Skin of body (tissue), 3 donors: ENCODE measurements at places on chromosomes 12 and 14. TPM values are rescaled to one million over a fixed set of nuclear protein-coding genes. Genes with fewer than 3 reads are reported as not detected.

ETNK1 gene
- 61.2 TPM for total RNA-seq

- no peak for DNase-seq
Measured at GRCh38 chr12:3680919-3681594, 71.9 kb downstream of the CRACR2A start.

DNA sequence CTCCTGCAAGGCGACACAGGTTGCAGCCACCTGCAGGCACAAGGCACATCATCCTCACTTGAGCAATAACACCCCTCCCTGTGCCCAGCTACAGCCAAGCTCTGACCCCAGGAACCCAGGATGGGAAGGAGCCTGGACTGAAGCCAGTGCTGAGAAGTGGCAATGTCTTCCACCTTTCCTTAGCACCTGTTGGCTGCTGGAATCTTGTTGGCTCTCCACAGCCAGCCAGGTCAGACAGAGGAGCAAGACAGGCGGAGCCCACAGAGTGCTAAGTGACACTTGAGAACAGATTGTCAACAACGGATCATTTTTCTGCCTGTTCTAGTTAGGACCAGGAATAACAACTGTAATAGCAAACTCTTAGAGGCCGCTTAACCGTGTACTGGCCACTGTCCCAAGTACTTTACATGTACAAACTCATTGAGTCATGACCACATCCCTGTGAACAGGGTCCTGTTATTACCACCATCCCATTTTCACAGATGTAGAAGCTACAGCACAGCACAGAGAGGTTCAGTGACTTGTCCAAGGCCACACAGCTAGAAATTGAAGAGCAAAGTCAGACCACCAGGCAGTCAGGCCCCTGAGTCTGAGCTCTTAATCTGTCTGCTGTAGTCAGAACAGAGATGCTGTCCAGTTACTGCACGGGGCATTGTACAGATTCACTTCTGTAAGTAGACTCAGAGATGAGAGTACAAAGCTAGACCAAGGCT lies 45.6 kb downstream of the RNFT2 start:
- no peak for DNase-seq

DNA sequence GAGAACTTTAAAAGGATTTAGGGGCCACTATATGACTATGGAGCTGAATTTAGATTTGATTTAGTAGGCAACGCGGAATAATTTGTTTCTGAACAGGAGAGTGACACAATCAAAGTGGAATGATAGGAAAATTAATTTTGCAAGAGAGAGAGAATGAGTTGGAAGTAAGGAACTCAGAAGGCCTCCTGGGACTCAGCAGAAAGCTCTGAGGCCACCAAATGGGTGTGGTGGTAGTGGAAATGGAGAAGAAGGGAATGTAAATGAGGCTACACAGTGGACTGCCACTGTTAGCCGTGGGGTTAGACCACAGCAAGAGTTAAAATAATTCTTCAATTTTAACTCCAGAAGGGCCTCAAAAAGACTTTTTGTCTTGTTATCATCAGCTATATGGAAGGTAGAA lies 102.7 kb downstream of the LRRK2 start:
- DNase-seq: no peak

- DNase-seq: no peak
Measured at GRCh38 chr14:66085224-66085623, 400.9 kb upstream of the CCDC196 start.

DNA sequence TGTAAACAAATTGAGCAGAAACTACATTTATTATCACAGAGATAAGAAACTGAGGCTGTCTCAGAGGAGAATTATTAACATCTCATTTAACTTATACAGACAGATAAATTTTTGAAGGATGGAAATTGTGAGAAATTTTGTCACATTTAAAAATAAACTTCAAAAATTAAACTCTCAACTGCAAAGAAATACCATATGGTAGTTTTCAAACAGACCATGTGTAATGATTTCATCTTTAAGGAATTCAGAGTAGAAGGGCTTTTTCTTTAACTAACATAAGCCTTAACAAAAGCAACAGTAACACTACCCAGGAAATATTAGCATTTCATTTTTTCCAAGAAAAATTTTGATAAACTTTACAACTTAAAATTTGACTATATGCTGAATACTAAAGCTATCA lies 26.6 kb downstream of the NUP37 start:
- peak; percentile 26 for DNase-seq

PLCZ1 gene
- not detected for total RNA-seq

CCDC197 gene
- not detected for total RNA-seq

- DNase-seq: peak; percentile 7
Measured at GRCh38 chr12:106051853-106052531, 86.8 kb downstream of the NUAK1 start.

CMA1 gene
- total RNA-seq: 0.69 TPM

GRCh38 chr12:53579545-53579955 lies 46.6 kb downstream of the ATF7 start:
- no peak for DNase-seq

DNA sequence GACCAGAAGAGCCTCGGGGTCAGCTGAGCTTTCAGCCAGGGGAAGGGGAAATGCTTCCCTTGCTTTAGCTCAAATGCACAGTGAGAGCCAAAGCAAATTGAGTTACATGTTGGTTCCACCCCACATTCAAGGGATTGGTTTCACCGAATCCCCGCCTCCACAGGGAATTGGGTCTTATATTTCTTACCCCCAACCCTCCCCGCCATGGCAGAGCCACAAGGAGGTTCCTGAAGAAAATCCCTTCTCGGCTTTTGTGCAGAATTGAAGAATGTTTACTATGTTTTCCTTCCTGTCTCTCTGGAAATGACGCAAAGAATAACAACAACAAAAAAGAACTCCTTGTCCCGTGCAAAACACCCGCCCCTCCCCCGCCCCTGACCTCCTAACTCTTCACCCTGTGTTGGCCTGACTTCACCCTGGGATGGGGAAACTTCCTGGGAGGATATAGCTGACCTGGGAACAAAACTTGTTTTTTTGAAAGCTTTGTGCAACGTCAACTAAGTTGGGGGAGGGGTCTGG lies 21.9 kb upstream of the CIPC start:
- peak; percentile 40 for DNase-seq

DNA sequence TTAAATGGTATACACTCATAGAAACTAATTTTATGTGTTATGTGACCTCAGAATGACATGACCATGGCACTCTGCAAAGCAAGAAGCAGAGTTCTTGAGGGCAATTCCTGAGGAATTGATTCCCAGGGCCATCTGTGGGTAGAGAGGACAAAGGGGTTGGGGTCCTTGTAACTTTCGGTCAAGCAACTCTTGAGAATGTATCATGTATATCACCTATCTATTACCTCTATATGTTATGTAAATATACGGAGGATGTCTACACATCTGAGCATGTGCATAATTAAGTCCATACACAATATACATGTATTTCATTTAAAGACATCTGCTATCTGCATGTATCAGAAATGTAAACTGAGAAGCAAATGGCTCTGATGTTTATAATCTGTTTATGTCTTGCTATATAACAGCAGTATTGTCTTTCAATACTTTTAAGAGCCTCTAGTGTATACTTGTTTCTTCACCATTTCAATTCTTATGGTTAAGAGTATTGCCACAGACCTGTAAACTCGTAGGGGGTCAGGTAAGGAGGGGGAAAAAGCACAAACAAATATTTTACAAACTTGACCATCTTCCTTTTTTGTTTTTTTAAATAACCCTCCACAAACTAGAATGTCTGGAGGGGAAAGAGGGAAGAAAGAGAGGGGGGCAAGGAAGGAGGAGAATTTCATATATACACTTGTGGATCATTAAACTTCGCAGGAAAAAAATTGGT lies 4.5 kb downstream of the FOXA1 start:
- peak; percentile 13 for DNase-seq

GRCh38 chr14:70808416-70809224 lies 693 bp downstream of the MAP3K9 start:
- DNase-seq: no peak

DNA sequence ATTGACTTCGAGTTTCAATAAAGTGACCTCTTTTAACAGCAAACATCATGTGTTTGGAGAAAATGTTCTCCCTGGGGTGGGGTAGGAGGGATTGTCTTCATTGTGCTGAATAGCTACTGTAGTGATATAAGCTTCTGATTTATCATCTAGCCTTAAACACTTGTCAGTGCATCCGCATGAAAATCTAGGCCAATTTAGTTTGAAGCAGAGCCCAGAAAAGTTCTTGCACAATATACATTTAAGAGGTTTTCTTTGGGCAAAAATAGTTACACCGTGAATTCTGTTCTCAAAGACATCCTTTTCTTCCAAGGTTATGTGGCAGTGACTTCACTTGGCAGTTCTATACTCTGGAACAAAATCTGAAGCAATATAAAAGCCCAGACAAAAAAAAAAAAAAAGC lies 136.0 kb upstream of the IFNG-AS1 start:
- peak; percentile 60 for DNase-seq

C3AR1 gene
- 8.5 TPM for total RNA-seq

BEGAIN gene
- total RNA-seq: 1.4 TPM

DNA sequence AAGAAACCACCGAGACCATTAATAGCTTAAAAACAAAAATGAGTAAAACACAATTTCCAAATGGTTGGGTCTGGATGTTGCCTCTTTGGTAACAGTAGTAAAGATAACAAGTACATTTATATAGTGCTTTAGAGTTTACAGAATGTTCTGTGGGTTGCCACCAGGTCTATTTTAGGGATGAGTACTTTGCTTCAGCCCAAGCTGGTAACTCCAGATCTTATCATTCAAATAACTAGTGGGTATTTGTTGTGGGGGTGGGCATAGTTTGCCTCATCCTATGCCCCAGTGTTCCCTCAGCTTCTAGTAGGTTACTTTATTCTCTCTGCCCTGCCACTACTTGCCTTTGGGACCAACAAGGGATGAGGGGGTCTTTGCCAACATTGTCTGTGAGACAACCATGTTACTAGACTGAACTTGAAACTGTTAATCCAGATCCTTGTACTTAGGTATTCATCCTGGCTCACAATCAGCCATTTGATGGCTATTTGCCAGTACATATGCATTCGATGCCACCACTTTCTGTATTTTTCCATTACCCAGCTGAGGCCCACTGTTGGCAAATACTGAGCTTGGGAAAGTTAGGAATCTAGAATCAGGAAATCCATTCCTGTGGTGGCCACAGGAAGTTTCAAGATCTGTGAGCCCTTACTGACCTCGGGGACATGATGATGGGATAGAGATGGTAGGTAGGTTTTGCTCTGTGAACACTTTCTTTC lies 17.6 kb upstream of the AKAP6 start:
- no peak for DNase-seq

DNA sequence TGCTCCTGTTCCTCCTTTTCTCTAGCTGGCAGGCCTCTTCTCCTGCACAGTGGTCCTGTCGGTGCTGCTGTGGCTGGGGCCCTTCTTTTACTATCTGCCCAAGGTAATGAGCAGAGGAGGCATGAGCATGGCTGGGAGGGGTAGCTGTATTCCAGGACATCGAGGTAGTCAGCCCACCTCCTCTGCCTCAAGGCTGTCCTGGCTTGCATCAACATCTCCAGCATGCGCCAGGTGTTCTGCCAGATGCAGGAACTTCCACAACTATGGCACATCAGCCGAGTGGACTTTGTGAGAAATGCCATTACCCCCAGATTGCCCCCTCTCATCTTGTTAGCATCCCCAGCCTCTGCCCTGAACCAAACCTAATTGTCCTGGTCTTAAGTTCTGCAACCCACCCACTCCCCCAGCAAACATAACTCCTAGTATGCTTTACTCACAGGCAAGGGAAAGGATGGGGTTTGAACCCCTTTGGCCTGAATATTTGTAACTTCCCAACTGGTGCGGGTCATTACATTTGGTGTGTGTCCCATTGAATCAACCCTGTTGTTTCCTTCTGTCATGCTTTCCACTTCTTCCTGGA lies 9.1 kb downstream of the B4GALNT1 start:
- DNase-seq: no peak

- DNase-seq: no peak
Measured at GRCh38 chr12:52267699-52268098, 6.7 kb upstream of the KRT86 start.

GRCh38 chr14:54652188-54652587 lies 85.3 kb downstream of the SAMD4A start:
- peak; percentile 100 for DNase-seq

DNA sequence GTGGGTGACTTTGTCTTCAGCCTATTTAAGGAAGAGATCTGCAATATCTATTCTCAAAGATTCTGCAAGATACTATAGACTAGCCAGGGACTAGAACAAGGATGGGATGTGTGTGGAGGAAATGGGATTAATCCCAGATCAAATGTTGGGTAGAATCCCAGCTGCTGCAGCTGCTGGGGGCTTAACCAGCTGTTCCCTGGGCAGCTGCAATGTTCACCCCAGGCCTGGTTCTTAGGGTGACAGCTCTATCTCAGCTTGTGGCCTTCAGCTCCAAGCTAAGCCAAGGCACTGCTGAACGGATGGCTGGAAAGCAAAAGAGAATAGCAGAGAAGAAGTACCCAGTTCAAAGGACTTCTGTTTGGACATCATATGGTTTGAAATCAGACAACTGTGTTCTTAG lies 10.0 kb upstream of the RHEBL1 start:
- no peak for DNase-seq

JAG2 gene
- 27.0 TPM for total RNA-seq

GRCh38 chr14:95483309-95484165 lies 32.9 kb downstream of the SYNE3 start:
- peak; percentile 71 for DNase-seq

DNA sequence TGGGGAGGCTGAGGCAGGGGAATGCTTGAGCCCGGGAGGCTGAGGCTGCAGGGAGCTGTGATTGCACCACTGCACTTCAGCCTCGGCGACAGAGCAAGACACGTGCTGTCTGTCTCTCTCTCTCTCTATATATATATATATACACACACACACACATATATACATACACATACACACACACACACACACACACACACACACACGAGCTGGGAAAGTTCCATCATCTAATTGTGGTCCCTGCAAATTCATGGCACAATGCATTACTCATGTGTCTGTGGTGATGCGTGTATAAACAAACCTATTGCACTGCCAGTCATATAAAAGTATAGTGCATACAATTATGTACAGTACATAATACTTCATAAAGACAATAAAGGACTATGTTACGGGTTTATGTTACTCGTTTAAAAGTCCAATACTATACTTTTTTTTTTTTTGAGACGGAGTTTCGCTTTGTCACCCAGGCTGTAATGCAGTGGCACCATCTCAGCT lies 36.6 kb downstream of the WDR89 start:
- no peak for DNase-seq

DNA sequence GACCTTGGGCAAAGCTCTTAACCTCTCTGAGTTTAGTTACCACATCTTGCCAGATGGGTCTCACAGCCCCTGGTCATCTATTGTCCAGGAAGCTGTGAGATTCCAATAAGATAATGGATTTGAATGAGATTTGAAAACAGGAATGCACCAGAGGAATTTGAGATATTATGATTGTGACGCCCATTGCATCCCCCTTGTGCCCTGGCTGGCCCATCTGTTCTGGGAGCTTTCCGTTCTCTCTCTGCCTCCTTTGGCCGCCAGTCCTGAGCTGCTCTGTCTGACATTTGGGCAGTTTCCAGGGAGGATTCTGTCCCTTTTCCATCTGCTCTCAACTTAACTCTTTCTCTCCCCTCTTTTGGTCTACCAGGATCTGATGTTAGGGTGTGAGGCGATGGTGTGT lies 24.6 kb downstream of the SRRM4 start:
- no peak for DNase-seq

CLEC6A gene
- total RNA-seq: not detected

IAPP gene
- total RNA-seq: not detected
